GM10248 (cell line): ENCODE measurements at places on chromosomes 6 and 20.

- DNase-seq, result no peak
Measured at GRCh38 chr20:39880890-39881289, 808.1 kb downstream of the MAFB start.

DNA sequence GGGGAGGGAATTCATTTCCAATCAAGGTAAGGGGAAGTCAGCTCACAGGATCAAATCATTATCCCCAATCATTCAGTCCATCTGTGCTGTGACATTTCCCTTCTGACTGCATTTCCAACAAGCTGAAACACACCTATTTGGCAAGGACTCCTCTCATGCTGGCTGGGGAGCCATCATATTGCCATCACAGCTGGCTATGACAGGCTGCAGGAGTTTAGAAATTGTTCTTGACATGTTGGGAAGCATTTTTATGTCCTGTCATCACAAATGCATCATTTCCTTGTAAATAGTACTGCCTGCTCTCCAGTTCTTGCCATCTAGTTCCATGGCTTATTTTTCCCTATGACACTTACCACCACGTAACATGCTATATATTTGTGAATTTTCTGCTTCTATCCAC is 113.9 kb upstream of the TMEM170B start:
- DNase-seq, result no peak

- no peak for DNase-seq
Measured at GRCh38 chr6:31170600-31170881, at the start of gene POU5F1. Gene POU5F1 (minus strand): TSS chr6:31170682. CDS start chr6:31170620, 62 bp downstream.

- no peak for DNase-seq
Measured at GRCh38 chr6:17115251-17116116, 13.6 kb downstream of the STMND1 start.

GRCh38 chr20:48680650-48681049 is 147.1 kb downstream of the PREX1 start:
- no peak for DNase-seq

- no peak for DNase-seq
Measured at GRCh38 chr20:50313827-50314677, 123.4 kb downstream of the CEBPB start.

GRCh38 chr20:53608071-53608455 is 14.4 kb upstream of the ZNF217 start:
- DNase-seq, result no peak

GRCh38 chr20:4787069-4787468 is 65.4 kb downstream of the PRND start:
- no peak for DNase-seq

GRCh38 chr6:34462551-34462971 is 3.3 kb upstream of the PACSIN1 start:
- no peak for DNase-seq

GRCh38 chr6:118383924-118384323 is 164.2 kb upstream of the PLN start:
- no peak for DNase-seq
